ENCODE measurements at places on chromosomes 12 and 14.
A peak's percentile ranks its signal among the peaks of the same experiment; 100 is the strongest.

- DNase-seq, result no peak
These were observed 29.2 kb downstream of the SLC35E3 start for GRCh38 chr12:68775121-68775630.

DNA sequence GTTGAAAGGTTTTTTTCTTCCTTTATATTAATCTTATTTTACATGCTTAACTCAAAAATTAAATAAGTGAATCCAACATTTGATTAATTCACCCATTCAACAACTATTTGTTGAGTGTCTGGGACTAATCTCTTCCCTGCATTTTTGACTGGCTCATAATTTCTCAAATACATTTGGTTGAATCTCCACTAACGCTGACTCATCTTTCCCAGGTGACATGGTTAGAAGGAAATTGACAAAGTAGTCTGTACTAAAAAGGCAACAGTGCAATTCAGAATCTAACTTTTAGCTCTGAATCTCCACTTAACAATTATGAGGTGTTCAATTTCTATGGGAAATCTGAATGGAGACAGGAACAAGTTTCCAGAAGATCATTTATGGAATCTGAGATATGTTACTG is 88.9 kb downstream of the LIN7A start:
- no peak for DNase-seq

DNA sequence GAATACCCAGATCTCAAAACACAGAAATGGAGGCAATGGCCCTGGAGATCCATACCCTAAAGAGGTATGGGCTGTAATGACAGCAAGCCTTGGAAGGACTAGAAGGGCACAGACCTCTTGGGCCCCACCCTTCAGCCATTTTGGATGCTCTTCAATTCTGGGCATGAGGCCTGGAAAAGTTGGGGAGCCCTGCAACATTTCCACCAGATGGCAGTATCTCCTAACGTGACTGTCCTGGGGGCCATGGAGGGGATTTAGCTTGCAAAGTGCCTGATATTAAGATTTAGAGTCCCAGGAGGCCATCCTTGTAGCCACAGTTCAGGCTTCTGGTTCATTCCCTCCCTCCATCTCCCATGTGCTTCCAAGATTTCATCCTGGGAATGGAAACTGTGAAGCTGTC is 30.2 kb downstream of the KCNA5 start:
- peak; percentile 4 for DNase-seq

- no peak for DNase-seq
These were observed 50.8 kb downstream of the ARL1 start for GRCh38 chr12:101356794-101357193.

DNA sequence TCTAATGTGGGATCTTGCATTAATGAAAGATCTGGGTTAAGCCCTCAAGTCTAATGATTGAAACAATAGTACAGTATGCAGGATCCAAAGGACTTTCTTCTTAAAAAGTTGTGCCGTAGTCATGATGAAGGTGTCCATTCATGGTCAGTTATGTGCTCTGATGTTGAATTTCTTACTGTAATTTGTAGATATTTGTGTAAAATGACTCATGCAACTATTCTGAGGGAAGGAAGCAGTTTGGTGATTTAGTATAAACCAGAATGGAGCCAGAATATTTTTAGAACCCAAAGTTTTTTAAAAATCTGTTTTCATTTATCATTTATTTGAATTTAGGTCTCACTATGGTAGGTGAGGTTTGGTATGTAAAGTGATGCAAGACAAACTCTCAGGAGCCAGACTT is 151.2 kb downstream of the AKAP6 start:
- no peak for DNase-seq

DNA sequence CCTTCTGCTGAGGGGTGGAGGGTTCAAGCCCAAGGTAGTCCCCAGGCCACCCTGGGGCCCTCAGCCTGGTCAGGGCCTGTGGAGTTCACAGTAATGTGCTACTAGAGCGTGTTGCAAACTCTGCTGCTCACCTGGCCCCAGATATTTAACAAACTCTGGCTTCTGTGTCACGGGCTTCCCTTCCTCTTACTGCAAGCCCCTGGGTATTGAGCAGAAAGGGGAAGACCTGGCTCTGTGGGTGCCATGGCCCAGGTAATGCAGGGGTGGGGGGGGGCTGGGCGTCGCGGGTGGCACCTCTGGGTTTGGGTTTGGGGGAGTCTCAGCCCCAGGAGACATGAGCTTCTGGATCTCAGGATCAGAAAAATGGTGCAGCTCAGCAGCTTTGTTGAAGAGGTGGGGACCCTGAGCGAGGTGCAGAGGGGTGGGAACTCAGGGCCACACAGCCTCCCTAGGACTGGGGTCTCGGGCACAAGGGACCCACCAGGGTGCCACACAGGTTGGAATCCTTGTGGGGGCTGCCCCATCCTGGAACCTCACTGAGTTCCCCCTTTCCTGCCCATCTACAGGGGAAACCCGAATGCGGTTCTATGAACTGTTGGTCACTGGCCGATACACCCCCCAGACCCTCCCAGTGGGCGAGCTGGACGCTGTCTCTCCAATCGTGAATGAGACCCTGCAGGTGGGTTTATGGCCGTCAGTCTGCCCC is 4.0 kb downstream of the SETD1B start:
- no peak for DNase-seq

GRCh38 chr12:58470266-58471010 is 449.9 kb downstream of the LRIG3 start:
- DNase-seq, result no peak

- no peak for DNase-seq
These were observed 53.3 kb downstream of the PITPNM2 start for GRCh38 chr12:123097561-123098084.

DNA sequence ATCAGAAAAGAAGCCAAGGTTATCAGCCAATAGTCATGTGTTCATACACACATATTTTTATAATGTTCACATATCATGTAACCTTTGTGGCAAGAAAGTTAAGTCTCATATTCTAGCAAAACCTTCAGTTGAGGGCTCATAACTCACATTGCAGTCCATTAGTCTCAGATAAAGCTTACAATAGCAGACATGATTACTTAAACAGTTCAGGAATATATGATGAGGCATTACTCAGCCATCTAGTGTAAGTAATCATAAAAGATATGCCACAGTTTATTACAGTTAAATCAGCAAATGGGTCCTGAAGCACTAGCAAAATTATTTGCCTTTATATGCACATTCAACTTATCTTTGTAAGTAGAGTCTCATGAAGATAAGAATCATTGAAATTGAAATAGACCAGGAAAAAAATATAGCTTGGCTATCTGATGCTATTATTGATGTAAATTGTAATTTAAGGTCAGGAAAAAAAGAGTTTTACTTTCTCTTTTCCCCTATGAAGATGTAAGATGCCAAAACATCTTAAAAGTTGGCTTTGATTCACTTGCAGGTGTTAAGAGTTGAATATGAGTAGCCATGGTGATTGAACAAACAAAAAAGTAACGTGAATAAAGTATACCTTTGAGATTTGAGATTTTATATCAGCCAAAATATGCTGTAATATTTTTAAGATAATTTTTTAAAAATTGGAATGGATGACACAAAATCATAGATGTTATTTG is 537.0 kb downstream of the SLC6A15 start:
- DNase-seq, result no peak

DNA sequence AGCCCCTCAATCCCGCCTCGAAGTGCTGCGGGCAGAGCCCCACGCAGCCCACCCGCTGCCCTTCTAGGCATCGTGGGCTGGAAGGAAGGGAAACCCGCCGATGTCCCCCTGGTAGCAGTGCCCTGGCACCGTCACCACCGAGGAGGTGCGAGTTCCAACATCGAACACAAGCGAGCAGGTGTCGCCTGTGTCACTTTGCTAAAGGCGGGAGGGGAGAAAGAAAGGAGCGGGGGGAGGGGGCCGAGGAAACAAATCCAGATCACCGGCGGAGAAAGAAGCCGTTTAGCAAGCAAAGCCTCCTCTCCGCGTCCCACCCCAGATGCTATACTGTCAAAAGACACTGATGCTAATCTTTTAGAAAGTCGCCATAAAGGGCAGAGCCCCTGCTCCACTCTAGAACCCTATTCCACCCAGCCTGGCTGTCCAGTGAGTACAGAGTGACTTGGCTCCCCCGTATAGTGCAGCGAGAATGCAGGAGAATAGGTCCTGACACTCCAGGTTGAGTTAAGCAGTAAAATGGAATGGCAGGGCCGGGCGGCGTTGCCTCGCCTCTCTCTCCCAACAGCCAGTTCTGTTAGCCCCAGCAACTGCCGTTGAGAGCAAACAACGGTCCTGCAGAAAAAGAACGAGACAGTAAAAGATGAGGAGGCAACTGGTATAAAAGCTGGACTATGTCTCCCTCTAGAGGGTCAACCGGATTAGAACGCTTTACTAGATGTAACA is 67.9 kb upstream of the USP15 start:
- peak; percentile 89 for DNase-seq

DNA sequence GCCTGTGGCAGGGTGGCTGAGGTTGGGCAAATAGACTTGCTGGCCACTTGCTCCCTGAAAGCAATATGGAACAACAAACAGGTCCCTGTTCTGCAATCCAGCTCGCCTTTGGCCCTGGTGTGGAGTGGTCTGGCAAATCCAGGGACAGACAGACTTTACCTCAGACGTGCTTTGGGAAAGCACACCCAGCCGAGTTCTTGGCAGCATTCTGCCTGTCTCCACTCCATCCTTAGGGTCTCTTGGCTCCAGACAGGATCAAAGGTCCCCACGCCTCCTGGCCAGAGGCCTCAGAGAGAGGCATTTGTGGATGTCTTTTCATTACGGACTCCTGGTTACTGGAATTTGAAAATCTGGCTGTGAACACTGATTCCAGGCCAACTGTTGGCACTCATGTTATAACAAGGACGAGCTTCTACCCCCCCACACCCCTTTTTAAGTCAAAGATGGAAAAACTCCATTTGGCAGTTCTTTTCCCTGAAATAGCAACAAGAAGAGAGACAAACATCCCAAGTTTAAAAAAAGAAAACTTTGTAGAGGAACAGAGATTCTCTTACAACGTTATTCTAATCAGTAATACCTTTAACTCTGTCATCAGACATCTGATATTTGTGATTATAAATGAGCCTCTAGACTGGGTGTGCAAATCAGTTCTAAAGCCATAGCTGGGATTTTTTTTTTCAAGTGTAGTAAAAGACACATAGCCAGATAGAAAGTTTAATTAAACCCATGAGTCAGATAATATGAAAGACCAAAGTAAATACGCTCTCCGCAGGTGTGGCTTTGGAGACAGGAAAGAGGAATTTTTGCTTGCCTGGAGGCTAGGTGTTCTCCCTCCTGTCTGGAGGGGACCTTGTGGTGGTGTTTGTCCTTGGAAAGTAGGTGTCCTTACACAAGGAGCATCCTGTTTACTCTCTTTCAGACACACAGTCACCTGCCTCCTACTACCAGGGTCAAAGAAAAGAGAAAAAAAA is 60.7 kb downstream of the GALNT8 start:
- no peak for DNase-seq

GRCh38 chr12:64457032-64457431 is 5.1 kb downstream of the TBK1 start:
- peak; percentile 79 for DNase-seq

- no peak for DNase-seq
These were observed 466.9 kb downstream of the FUT8 start for GRCh38 chr14:65879248-65880009.

- no peak for DNase-seq
These were observed 13.3 kb upstream of the BTG1 start for GRCh38 chr12:92158796-92159439.

- no peak for DNase-seq
These were observed 95.8 kb downstream of the EPS8 start for GRCh38 chr12:15693228-15693911.

DNA sequence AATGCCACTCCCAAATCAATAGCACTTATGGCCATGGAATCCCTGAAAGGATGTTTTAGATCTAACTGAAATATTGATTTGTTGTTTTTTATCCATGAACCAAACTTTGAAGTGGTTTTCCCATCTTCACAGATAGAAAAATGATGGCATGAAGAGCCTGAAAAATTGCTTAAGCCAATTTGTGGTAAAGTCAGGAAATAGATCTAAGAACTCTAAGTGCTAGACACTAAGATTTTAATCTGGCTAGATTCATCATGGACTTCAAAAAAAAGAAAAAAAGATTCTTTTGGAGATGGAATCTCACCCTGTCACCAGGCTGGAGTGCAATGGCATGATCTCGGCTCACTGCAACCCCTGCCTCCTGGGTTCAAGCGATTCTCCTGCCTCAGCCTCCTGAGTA is 45.0 kb upstream of the STRN3 start:
- DNase-seq, result no peak
